Neural progenitor cell (in vitro differentiated cells): ENCODE measurements at places on chromosomes 1 and 21. TPM values are rescaled to one million over a fixed set of nuclear protein-coding genes. Genes with fewer than 3 reads are reported as not detected.

- H3K4me3 ChIP-seq, result no peak overlapping the region
- no peak for DNase-seq
- H3K27me3 ChIP-seq, result no peaks in the 10 kb centered on the region
- H3K27ac ChIP-seq, result no peak overlapping the region
- H3K36me3 ChIP-seq, result no peaks in the 10 kb centered on the region
Observed at GRCh38 chr21:35319684-35320283, 270.7 kb upstream of the RUNX1 start.

Gene NR1I3
- not detected in 2 replicates for total RNA-seq

DNA sequence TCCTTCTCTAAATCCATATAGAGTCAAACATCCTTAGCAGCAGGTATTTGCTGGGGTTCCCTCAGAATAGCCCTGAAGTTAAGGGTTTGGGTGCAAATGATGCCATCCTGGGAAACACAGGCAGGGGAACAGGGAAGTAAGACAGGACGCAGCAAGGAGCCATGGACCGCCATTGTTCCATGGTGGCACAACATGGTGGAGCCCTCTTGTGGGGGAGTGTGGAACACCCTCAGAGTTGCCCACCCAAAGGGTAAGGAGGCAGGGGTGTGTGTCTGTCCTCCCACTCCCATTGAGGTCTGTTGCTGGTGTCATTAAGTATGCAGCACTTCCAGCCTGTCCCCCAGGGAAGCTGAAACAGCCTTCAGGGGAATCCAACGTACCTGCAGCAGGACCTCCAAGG, 20.4 kb upstream of the RCAN1 start:
- no peak overlapping the region for H3K4me3 ChIP-seq
- H3K4me1 ChIP-seq, result no peaks in the 10 kb centered on the region
- H3K27ac ChIP-seq, result no peak overlapping the region
- no peaks in the 10 kb centered on the region for H3K27me3 ChIP-seq
- DNase-seq, result peak; percentile 15

Gene A3GALT2
- not detected in 2 replicates for total RNA-seq

DNA sequence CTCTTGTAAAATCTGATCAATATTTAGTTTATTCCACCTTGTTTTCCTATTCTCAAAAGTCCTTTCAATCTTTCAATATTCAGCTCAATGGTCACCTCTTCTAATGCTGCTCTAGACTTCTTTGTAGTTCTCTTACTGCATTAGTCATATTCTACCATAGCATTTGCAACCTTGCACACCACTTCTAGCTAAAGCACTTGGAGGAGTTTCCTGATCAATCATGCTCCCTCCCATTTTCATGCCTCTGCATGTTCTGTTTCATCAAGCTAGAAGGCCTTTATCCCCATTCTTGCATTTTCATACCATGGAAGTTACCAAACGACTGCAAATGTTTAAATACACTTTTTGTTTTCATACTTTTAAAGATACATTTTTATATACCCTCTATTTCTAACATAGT, 72.1 kb downstream of the SLC5A9 start:
- H3K4me3 ChIP-seq, result no peak overlapping the region
- DNase-seq, result no peak
- no peaks in the 10 kb centered on the region for H3K4me1 ChIP-seq
- peaks cover 3% of the 10 kb centered on the region for H3K36me3 ChIP-seq
- no peaks in the 10 kb centered on the region for H3K27me3 ChIP-seq
- no peak overlapping the region for H3K27ac ChIP-seq

- no peaks in the 10 kb centered on the region for H3K36me3 ChIP-seq
- no peaks in the 10 kb centered on the region for H3K27me3 ChIP-seq
- H3K4me3 ChIP-seq, result no peak overlapping the region
- H3K4me1 ChIP-seq, result peaks cover 22% of the 10 kb centered on the region
- H3K27ac ChIP-seq, result no peak overlapping the region
- peak; percentile 53 for DNase-seq
Observed at GRCh38 chr1:81703756-81704463, 96.8 kb upstream of the ADGRL2 start.

Gene FMO2
- 0.47 TPM in 1 of 2 replicates, not detected in the other for total RNA-seq

- H3K27me3 ChIP-seq, result no peaks in the 10 kb centered on the region
- H3K4me3 ChIP-seq, result no peak overlapping the region
- H3K27ac ChIP-seq, result no peak overlapping the region
- H3K4me1 ChIP-seq, result no peaks in the 10 kb centered on the region
Observed at GRCh38 chr1:166057650-166058049, 109.2 kb downstream of the FAM78B start.

Gene ADAM30
- not detected in 2 replicates for total RNA-seq

GRCh38 chr1:55402142-55402541, 187.0 kb upstream of the USP24 start:
- no peaks in the 10 kb centered on the region for H3K4me1 ChIP-seq
- no peak overlapping the region for H3K27ac ChIP-seq
- no peak for DNase-seq
- no peaks in the 10 kb centered on the region for H3K27me3 ChIP-seq
- H3K36me3 ChIP-seq, result no peaks in the 10 kb centered on the region
- no peak overlapping the region for H3K4me3 ChIP-seq

Gene FCRL5
- total RNA-seq, result not detected in 2 replicates

- peaks cover 19% of the 10 kb centered on the region for H3K4me1 ChIP-seq
- H3K27ac ChIP-seq, result no peak overlapping the region
- H3K4me3 ChIP-seq, result peak overlapping the region; percentile 69
- no peaks in the 10 kb centered on the region for H3K27me3 ChIP-seq
Observed at GRCh38 chr1:161304927-161305866, 4.6 kb downstream of the MPZ start.

DNA sequence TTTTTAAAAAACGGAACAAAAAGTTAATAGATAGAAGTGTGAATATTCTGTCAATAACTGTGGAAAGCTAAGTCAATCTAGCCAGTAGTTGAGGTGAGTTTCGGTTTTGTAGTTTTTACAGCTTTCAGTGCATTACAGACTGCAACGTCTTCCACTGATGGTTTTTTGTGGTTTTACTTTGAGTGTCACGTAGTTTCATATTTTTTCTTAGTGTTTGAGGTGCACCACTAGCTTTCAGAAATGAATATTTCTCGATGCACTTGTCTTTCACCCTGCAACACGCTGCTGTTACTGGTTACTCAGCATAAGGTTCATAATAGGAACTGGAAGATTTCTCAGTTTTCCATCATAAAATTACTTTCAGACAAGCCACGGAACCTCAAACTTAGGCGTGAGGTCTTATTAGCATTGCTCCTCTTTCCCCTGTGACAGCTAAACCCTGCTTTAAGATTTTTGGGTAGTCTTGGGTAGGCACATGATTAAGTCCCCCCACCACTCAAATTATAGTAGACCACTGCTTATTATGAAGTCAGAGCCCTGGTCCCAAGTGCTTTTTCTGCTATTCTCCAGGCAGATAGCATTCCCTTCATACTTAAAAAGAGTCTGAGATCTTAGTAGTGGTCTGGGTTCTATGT, 1412.7 kb downstream of the KCNT2 start:
- no peaks in the 10 kb centered on the region for H3K36me3 ChIP-seq
- H3K4me1 ChIP-seq, result no peaks in the 10 kb centered on the region
- H3K4me3 ChIP-seq, result no peak overlapping the region
- H3K27ac ChIP-seq, result no peak overlapping the region
- H3K27me3 ChIP-seq, result no peaks in the 10 kb centered on the region

- peaks cover 7% of the 10 kb centered on the region for H3K4me1 ChIP-seq
- H3K27me3 ChIP-seq, result peaks cover 7% of the 10 kb centered on the region
- H3K36me3 ChIP-seq, result no peaks in the 10 kb centered on the region
Observed at GRCh38 chr21:38740090-38740489, 65.6 kb upstream of the ETS2 start.

- peaks cover 86% of the 10 kb centered on the region for H3K27me3 ChIP-seq
- peak overlapping the region; percentile 59 for H3K4me3 ChIP-seq
- DNase-seq, result no peak
- peaks cover 12% of the 10 kb centered on the region for H3K4me1 ChIP-seq
Observed at GRCh38 chr1:85047144-85047471, 1.2 kb downstream of the MCOLN3 start.

DNA sequence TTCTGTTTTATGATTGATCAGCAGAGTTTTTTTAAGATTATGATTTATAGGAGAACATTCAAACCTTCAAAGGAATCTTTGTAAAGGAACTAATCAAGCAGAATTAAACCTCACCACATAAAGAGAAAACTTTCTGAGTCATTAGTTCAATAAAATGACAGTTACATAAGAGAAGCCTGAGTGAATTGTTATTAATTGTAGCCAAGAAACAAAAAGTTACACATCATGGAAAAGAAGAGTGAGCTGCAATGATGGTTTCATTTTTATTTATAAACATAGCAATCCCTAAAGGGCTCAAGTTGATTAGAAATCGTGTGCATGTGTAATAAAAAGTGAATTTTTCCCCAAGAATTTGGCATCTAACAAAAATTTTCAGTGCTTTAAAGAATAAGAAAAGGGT, 731.4 kb downstream of the LTN1 start:
- no peak for DNase-seq
- no peaks in the 10 kb centered on the region for H3K27me3 ChIP-seq
- no peaks in the 10 kb centered on the region for H3K4me1 ChIP-seq
- no peaks in the 10 kb centered on the region for H3K36me3 ChIP-seq
- no peak overlapping the region for H3K4me3 ChIP-seq

DNA sequence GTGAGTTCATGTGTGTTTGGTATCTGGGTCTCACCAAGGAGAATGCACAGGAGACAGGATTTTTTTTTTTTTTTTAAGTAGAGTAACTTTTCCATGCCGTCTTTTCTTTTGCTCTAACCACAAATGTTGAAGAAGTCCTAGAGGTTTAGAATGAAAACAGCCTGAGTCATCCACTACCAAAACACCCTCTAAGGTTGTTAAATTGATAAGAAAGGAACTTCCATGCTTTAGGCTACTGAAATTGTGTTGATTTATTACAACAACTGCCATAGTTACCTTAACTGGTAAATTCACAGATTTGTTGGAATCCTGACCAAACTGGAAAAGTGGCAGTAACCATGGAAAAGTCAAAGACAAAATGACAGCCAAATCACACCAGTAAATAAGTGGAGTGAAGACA, 375.6 kb downstream of the AMY1C start:
- H3K36me3 ChIP-seq, result no peaks in the 10 kb centered on the region
- no peak overlapping the region for H3K4me3 ChIP-seq
- no peak for DNase-seq
- H3K4me1 ChIP-seq, result no peaks in the 10 kb centered on the region
- no peak overlapping the region for H3K27ac ChIP-seq

Gene C1QA
- total RNA-seq, result not detected in 2 replicates

- no peaks in the 10 kb centered on the region for H3K4me1 ChIP-seq
- no peaks in the 10 kb centered on the region for H3K36me3 ChIP-seq
- H3K4me3 ChIP-seq, result no peak overlapping the region
- no peaks in the 10 kb centered on the region for H3K27me3 ChIP-seq
- no peak for DNase-seq
Observed at GRCh38 chr1:92619466-92620189, 132.9 kb upstream of the GFI1 start.
